ENCODE measurements at places on chromosomes 3 and 15. TPM values are rescaled to one million over a fixed set of nuclear protein-coding genes. Genes with fewer than 3 reads are reported as not detected.
A peak's percentile ranks its signal among the peaks of the same experiment; 100 is the strongest.

IL20RB gene
- total RNA-seq: 1.5 TPM

DNA sequence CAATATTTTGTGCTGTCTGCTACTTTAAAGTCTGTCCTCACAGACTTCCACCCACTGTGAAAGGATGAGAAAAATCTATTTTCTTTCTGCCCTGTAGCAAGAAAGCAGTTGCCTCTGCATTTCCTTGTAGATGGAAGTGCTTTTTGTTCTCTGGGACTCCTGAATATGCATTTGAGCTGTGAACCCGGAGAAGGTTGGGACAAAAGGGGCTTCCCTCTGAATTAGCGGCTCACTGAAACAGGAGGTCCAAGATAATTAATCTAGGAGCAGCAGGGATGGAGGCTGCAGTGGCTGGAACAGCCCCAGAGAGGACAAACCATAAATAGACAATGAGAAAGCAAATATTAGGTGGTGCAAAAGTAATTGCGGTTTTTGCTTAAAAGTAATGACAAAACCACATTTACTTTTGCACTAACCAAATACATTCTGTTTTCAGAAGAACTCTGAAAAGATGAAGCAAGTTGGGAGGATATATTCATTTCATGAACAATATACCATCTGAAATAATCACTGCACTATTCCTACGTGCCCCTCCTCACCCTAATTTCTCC, 143.4 kb upstream of the KBTBD8 start:
- no peak overlapping the region for H3K4me3 ChIP-seq
- DNase-seq: no peak
- H3K36me3 ChIP-seq: no peaks in the 10 kb centered on the region
- H3K27ac ChIP-seq: no peak overlapping the region
- H3K27me3 ChIP-seq: peaks cover 4% of the 10 kb centered on the region

GRCh38 chr3:186152889-186153292, 44.0 kb upstream of the ETV5 start:
- peak overlapping the region; percentile 87 for H3K27ac ChIP-seq
- DNase-seq: no peak
- H3K36me3 ChIP-seq: no peaks in the 10 kb centered on the region
- H3K4me3 ChIP-seq: peak overlapping the region; percentile 67
- no peaks in the 10 kb centered on the region for H3K27me3 ChIP-seq
- H3K4me1 ChIP-seq: peaks cover 30% of the 10 kb centered on the region

HACL1 gene
- total RNA-seq: 28.4 TPM

- peak overlapping the region; percentile 9 for H3K27ac ChIP-seq
- no peak overlapping the region for H3K4me3 ChIP-seq
- H3K36me3 ChIP-seq: peaks cover 35% of the 10 kb centered on the region
- no peak for DNase-seq
Observed at GRCh38 chr15:63765338-63765737, 68.4 kb downstream of the HERC1 start.

CD96 gene
- total RNA-seq: 32.4 TPM

DNA sequence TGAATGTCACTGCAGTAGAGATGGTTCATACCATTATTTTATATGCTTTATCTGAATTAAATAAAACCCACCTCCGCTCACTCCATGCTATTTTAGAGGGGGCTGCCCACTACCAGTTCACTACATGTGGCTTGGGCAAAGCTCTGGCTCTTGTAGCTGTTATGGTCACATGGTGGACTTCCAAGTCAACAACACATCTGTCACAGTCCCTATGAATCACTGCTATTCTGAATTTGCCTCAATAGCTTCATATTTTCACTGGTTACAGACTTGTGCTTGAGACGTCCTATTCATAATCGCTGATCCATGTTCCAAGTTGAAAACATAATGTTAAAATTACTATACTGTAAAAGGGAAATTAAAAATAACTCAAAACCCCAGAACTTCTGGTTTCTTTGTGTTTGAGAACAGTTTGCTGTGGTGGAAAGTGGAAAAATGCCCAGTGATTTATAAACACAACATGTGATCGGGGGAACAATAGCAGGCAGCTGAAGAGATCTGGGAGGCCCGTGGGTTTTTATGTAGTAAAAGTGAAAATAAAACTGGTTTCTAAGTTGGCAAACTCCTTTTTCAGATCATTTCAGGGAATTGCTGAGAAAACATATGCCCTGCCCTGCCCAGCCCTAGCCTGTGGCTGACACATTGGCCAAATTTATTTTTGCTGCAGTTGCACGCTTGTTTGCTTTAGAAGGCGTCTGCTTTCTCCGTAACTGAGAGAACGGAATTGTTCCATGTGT, 128.8 kb upstream of the PRR23C start:
- peaks cover 2% of the 10 kb centered on the region for H3K27me3 ChIP-seq
- H3K36me3 ChIP-seq: no peaks in the 10 kb centered on the region
- no peaks in the 10 kb centered on the region for H3K4me1 ChIP-seq
- no peak overlapping the region for H3K4me3 ChIP-seq
- no peak overlapping the region for H3K27ac ChIP-seq

ITIH1 gene
- 0.80 TPM for total RNA-seq

DNA sequence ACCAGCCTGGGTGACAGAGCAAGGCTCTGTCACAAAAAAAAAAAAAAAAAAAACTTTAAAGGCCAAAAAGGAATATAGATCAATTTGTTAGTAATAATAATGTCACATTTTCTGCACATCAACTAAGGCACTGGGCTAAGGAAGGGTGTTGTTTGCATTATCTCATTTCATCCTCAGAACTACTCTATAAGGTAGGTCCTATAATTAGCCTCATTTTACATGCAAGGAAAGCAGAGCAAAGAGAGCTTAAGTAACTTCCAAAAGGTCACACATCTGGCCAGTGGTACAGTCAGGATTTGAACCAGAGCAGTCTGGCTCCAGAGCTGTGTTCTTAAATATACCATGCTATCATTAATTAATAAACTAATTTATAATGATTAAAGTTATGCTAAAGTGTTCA, 42.2 kb upstream of the SPATA12 start:
- H3K27ac ChIP-seq: no peak overlapping the region
- no peaks in the 10 kb centered on the region for H3K36me3 ChIP-seq
- H3K4me1 ChIP-seq: peaks cover 24% of the 10 kb centered on the region
- no peak for DNase-seq

- H3K27me3 ChIP-seq: peaks cover 17% of the 10 kb centered on the region
- no peak overlapping the region for H3K4me3 ChIP-seq
- no peaks in the 10 kb centered on the region for H3K36me3 ChIP-seq
Observed at GRCh38 chr3:46729038-46729437, 11.4 kb upstream of the PRSS50 start.

LYSMD4 gene
- total RNA-seq: 4.7 TPM

DNA sequence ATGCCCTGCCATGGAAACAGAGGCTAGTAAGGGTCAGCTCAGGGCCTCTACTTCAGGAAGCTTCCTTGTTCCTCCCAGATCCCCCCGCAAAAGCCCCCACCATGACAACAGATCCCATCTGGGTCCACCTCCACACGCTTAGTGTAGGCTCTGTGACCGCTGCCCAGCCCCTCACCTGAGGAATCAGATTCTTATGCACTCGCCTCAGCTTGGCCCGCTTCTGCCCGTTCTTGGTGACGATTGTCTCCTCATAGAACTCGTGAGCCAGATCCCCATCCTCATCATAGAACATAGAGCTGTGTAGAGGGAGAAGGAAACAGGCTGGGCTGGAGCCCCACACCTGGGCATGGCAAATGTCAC, 1.9 kb downstream of the TUSC2 start:
- DNase-seq: no peak
- H3K4me1 ChIP-seq: peaks cover 25% of the 10 kb centered on the region
- H3K36me3 ChIP-seq: peaks cover 41% of the 10 kb centered on the region
- no peaks in the 10 kb centered on the region for H3K27me3 ChIP-seq
- peak overlapping the region; percentile 53 for H3K4me3 ChIP-seq
- no peak overlapping the region for H3K27ac ChIP-seq

SLC9A9 gene
- 9.4 TPM for total RNA-seq

GRCh38 chr15:83955806-83956265, 279.7 kb upstream of the GOLGA6L4 start:
- no peak overlapping the region for H3K4me3 ChIP-seq
- peaks cover 8% of the 10 kb centered on the region for H3K27me3 ChIP-seq
- no peak for DNase-seq
- peaks cover 6% of the 10 kb centered on the region for H3K4me1 ChIP-seq

DNA sequence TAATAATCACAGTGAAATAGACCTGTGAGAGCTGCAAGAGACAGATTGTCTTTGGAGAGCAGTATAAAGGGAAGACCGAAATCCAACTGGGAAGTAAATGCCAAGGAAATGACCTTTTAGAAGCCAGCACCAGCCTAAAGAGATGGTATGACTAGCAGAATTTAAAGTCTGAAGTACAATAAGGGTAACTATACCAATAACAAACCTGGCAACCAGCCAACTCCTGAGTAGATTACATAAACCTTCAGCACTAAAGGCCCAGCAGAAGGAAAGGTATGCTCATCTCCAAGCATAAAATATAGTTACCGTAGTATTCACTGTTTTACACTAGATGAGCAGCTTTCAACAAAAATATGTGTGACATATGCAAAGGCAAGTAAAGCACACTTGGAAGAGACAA, 155.1 kb upstream of the SATB1 start:
- no peak overlapping the region for H3K4me3 ChIP-seq
- H3K36me3 ChIP-seq: no peaks in the 10 kb centered on the region
- peaks cover 10% of the 10 kb centered on the region for H3K4me1 ChIP-seq
- no peak for DNase-seq

DNA sequence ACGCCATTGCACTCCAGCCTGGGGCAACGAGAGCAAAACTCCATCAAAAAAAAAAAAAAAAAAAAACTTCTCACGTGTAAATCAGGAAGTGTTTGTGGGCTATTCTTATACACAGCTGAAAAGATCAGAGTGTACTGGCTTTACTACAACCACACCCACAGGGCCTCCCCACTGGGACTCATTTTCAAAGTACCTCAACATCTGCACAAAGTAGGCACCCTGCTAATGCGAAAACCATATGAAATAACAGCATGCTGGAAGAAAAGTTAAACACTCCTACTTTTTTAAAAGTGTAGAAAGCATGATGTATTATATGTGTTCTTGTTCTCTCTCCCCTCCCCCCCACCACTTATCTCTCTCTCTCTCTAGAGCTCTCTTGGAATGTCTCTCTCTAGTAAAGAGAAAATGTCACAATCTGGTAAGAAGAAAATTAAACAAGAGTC, 11.1 kb downstream of the UACA start:
- H3K4me1 ChIP-seq: peaks cover 12% of the 10 kb centered on the region
- H3K36me3 ChIP-seq: no peaks in the 10 kb centered on the region
- H3K4me3 ChIP-seq: no peak overlapping the region
- peaks cover 7% of the 10 kb centered on the region for H3K27me3 ChIP-seq
- no peak for DNase-seq

LRRC31 gene
- not detected for total RNA-seq

- H3K4me3 ChIP-seq: no peak overlapping the region
- H3K27me3 ChIP-seq: no peaks in the 10 kb centered on the region
- DNase-seq: no peak
Observed at GRCh38 chr3:129834580-129834979, 58.9 kb downstream of the TMCC1 start.

DNA sequence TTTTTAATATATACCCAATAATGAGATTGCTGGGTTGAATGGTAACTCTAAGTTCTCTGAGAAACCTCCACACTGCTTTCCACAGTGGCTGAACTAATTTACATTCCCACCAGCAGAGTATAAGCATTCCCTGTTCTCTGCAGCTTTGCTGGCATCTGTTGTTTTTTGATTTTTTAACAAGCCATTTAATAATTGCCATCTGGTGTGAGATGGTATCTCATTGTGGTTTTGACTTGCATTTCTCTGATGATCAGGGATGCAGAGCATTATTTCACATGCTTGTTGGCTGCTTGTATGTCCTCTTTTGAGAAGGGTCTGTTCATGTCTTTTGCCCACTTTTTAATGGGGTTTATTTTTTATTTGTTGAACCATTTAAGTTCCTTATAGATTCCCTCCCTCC, 75.0 kb upstream of the EPHB3 start:
- no peak overlapping the region for H3K4me3 ChIP-seq
- H3K27ac ChIP-seq: no peak overlapping the region
- no peaks in the 10 kb centered on the region for H3K36me3 ChIP-seq
- peaks cover 18% of the 10 kb centered on the region for H3K27me3 ChIP-seq

FOXP1 gene
- 563 TPM for total RNA-seq

DUT gene
- total RNA-seq: 81.6 TPM

Data from activated B cell treated with CpG ODN at 0.5 μM for 24 hours (primary cell).